RWPE2 (cell line): ENCODE measurements at places on chromosomes 4 and X.

DNA sequence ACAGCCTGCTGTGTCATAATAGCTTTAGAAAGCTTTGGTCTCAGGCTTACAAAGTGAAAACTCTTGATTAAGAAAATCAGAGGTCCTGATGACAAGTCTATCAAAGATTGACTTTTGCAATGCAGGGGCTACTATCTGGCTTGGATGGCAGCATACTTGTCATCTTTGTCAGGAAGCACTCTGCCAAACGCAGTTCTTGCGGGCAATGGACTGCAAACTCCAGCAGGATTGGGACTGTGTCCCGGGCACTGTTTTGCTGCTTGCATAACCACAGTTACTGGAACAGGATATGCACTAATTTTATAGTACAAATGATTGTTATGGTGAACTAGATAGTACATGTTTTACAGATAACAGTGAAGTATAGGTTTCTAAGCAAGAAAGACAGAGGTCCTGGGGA, 185.6 kb downstream of the IQCM start:
- DNase-seq: no peak

GRCh38 chr4:107017443-107018343, 18.4 kb downstream of the DKK2 start:
- no peak for DNase-seq

DNA sequence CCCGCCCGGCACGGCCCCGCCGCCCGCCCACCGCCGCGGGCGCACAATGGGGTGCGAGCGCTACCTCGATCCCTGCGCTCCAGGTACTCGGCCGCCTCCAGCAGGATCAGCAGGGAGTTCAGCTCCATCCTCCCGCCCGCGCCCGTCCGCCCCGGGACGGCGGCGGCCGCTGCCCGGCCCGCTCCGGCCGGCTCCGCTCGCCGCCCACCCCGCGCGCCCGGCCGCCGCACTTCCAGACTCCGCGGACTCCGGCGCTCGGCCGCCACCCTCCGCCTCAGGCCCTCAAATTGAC, at the start of gene MXD4:
MXD4 (minus strand) TSS at position 257 of the 292 bp plus-strand sequence; CDS start at position 128, 129 bp downstream.
- no peak for DNase-seq

DNA sequence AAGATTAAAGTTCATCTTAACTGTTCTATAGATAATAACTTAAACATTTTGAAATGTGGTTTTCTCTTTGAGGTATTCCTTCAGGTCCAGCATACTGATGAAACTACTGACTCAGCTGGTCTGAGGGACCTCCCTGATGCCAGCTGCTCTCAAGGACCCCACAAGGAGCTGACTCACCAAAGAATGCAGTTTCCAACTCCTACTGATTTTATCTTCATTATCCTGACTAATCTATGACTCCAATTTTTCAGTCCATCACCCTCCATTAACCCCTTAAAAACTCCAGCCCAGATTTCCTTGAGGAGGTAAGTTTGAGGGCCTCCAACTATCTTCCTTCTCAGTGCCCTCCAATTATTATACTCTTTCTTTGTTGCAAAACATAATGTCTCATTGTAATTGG, 1.4 kb upstream of the UGT2B4 start:
- DNase-seq: no peak

DNA sequence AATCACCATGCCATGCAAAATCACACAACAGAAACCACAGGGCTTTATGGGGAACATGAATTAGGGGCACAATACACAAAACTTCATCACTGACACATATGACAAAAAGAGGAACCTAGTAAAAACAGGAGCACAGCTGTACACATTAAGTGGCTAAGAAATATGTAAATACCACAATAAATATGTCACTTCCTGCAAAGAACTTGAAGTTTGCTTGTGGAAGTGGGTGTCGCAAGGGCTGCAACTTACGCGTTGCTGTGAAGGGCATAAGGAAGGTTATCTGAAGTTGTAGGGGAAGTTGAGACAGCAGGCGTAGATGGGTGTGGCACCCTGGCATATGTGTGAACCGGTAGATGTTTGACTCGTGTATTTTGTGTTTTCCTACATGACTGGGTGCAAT, 42.4 kb downstream of the CLCN4 start:
- no peak for DNase-seq

DNA sequence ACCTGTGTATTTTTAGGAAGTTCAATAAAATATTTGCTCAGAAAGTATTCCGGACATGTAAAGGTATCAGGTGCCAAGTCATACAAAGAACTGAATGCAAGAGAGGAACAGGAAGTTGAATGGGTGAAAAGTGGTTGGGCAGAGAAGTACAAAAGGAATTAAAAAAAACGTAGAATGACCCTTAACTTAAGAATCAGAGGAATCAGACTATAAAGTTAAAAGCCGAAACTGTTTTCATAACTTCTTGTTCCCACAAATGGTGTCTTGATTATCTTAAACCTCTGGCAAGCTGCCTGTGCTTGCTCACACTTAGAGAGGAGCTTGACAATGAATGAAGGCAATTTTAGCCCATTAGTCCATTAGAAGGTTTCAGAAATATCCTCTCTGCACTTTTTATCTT, 81.6 kb upstream of the HHIP start:
- DNase-seq: no peak

DNA sequence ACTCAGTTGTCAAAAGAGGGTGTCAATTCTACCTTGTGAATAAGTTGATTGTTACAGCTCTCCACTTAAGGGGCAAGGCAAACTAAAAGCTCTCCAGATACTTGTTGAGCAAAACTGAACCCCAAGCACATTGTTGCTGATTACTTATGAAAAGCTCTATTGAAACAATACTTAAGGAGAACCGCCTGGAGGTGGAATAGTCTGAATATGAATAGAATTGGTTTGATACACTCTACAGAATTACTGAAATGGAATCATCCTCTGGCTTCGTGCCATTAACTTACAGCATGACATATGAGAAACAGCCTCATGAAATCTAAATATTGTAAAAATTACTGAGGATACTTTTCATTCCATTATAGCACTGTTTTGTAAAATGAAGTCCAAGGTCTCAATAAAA, 127.0 kb upstream of the SH3RF1 start:
- no peak for DNase-seq

- no peak for DNase-seq
Measured at GRCh38 chrX:43750248-43750676, 94.2 kb downstream of the MAOA start.
